ENCODE measurements at places on chromosomes 11 and 22. TPM values are rescaled to one million over a fixed set of nuclear protein-coding genes. Genes with fewer than 3 reads are reported as not detected.

GRCh38 chr11:32775908-32776307, 18.6 kb downstream of the CCDC73 start:
- H3K4me1 ChIP-seq = no peaks in the 10 kb centered on the region

GRCh38 chr11:132685174-132685611, 847.1 kb downstream of the OPCML start:
- H3K27ac ChIP-seq = no peak overlapping the region
- no peaks in the 10 kb centered on the region for H3K36me3 ChIP-seq
- DNase-seq = no peak
- no peak overlapping the region for H3K4me3 ChIP-seq
- no peaks in the 10 kb centered on the region for H3K27me3 ChIP-seq

- peaks cover 31% of the 10 kb centered on the region for H3K4me1 ChIP-seq
- 0 out of 3 replicates have a peak, but pooled peaks cover 6% of the 10 kb centered on the region for H3K36me3 ChIP-seq
- no peak for DNase-seq
Observed at GRCh38 chr11:2402890-2403645, 2.5 kb downstream of the TSSC4 start.

Gene OR6A2
- not detected for total RNA-seq

DNA sequence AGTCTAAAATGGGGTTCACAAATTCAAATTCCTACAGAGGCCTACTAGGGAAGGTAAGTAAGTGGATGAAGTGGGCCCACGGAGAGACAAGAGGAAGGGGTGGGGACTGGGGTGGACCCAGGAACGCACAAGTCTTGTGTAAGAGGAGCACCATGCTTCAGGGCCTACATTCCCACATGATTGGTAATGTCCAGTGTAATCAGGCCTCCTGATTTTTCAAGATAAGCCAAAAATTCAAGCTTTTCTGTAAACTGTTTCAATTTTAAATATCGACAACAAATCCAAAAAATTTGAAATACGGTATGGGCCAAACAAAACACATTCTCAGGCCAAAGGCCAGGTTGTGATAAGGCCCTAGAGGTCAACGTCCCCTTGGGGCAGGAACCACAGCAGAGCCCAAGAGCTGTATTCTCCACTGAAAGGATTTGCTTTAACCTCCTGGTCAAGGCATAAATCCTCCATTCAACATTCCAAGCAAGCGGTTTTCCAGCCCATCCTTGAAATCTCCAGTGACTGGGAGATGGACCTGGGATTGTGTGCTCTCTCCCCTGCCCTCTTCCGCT, 116.4 kb downstream of the TRIM29 start:
- H3K27ac ChIP-seq = no peak overlapping the region
- no peak for DNase-seq
- H3K4me3 ChIP-seq = no peak overlapping the region
- no peaks in the 10 kb centered on the region for H3K36me3 ChIP-seq
- peaks cover 2% of the 10 kb centered on the region for H3K27me3 ChIP-seq
- no peaks in the 10 kb centered on the region for H3K4me1 ChIP-seq

DNA sequence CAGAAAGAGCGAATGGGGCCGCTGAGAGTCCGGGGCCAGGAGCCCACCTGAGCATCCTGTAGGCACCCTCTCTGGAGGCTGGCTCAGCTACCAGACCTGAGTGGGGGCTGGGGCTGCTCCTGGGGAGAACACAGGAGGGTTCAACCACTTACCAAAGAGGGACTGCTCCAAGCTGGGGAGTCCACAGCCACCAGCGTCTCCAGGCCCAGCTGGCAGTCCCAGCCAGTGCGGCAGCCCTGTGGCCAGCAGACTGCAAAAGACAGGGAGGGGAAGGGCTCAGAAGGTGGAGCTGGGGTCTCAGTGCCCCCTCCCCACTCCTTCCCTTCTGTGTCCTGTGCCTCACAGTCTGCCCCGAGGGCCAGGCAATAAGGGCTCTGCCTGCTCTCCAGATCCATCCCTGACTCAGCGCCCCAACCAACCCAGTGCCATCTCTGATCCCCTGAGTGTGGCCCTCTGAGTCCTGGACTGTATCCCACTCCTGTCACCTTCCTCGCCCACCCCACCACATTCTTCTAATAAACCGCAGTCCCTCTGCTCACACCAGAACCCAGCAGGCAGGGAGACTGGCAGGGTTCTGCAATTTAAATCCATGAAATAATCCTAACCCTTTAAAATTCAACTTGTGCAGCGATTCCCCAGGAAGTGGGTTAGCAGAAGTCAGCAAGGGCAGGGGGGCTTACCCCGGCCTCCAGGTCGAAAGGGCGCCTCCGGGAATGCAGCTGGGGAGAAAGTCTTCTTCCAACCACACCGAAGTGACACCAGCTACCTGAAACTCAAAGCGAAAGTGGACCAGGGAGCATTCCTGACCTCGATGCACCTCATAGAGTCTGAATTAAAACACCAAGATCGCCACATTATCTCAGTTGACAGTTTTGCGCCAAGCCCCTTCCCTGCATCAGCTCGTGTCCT, 13.3 kb downstream of the CHST1 start:
- H3K4me3 ChIP-seq = no peak overlapping the region
- no peak overlapping the region for H3K27ac ChIP-seq
- H3K27me3 ChIP-seq = peaks cover 4% of the 10 kb centered on the region
- no peaks in the 10 kb centered on the region for H3K36me3 ChIP-seq
- DNase-seq = no peak

DNA sequence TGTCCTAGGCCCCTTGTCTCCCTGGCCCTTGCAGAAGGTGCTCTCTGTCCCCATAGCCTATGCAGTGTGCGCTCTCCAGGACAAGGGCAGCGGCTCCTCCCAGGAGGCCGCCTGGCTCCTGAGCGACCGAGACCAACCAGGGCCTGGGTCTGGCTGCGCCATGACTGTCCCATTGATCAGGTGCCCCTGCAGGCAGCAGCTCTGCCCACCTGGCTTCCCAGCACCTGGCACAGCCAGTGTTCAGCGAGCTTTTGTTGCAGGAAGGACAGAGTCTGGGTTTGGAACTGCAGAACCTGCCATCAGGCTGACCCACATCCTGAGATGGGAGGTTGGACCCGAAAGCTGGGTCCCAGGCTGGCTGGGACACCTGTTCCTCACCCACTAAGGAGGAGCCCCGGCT, 1001.1 kb downstream of the BRD1 start:
- no peak for DNase-seq
- H3K4me3 ChIP-seq = no peak overlapping the region

GRCh38 chr11:75272391-75272790, 31.8 kb downstream of the TPBGL start:
- no peak overlapping the region for H3K27ac ChIP-seq
- peaks cover 43% of the 10 kb centered on the region for H3K36me3 ChIP-seq
- DNase-seq = no peak
- H3K4me1 ChIP-seq = no peaks in the 10 kb centered on the region
- H3K27me3 ChIP-seq = no peaks in the 10 kb centered on the region
- no peak overlapping the region for H3K4me3 ChIP-seq

- no peak overlapping the region for H3K4me3 ChIP-seq
- H3K27ac ChIP-seq = no peak overlapping the region
- no peaks in the 10 kb centered on the region for H3K27me3 ChIP-seq
- no peak for DNase-seq
- no peaks in the 10 kb centered on the region for H3K36me3 ChIP-seq
Observed at GRCh38 chr22:27438271-27438980, 363.1 kb downstream of the MN1 start.

DNA sequence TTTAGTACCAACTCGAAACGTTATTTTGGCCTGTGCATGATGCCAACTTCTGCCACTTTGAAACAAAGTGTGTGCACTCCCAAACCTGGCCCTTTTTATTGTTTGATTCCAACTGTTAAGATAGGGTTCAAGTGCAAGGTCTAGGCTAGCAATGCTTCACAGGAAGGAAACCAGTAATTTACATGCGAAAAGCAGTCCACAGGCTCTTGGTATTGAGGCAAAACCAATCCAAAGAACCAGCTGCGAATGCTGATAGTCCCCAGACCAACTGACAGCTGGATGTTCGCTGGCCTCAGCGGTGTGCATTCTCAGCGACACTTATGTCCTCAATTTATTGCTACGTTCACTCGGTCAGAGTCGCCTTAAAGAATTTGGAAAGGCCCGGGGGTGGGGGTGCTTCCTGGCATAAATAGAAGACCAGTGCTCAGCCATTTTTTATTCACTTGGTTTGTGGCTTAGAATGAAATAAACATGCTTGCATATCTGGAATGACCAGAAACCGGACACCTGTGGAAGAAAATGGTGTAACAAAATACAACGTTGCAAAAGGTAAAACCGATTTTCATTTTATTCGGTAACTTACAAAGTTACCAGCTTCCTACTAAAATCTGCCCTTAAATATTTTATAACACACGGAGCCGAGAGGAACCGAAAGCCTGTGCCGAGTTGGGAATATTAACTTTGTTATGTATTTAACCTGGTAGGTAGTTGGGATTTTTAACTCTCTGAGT, 1.6 kb downstream of the CPT1A start:
- peak overlapping the region; percentile 61 for H3K4me3 ChIP-seq
- no peaks in the 10 kb centered on the region for H3K36me3 ChIP-seq
- no peaks in the 10 kb centered on the region for H3K27me3 ChIP-seq
- H3K4me1 ChIP-seq = peaks cover 88% of the 10 kb centered on the region
- H3K27ac ChIP-seq = peak overlapping the region; percentile 78

Gene RTL10
- 17.6 TPM for total RNA-seq

GRCh38 chr22:45877036-45877380, 100.0 kb downstream of the WNT7B start:
- H3K4me1 ChIP-seq = 0 out of 2 replicates have a peak, but pooled peaks cover 8% of the 10 kb centered on the region
- H3K27me3 ChIP-seq = peaks cover 13% of the 10 kb centered on the region
- no peak overlapping the region for H3K4me3 ChIP-seq
- no peak overlapping the region for H3K27ac ChIP-seq

DNA sequence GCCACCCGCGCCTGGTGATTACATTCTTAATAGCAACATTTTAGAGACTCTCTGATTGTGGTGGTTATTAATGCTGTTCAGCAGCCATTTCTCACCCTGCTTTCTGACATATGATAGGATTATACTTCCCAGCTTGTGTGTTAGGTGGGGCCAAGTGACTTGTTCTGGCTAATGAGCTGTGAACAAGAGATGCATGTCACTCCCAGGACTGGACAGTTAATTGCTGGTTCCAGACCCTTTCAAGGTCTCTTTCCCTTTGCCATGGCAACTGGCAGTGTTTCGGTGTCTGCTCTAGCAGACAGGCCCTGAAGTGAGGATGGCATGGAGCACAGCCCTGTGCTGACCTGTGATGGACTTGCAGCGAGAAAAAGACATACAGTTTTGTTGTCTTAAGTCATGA, 8.9 kb upstream of the PTPRJ start:
- H3K36me3 ChIP-seq = no peaks in the 10 kb centered on the region
- H3K4me3 ChIP-seq = no peak overlapping the region
- H3K4me1 ChIP-seq = no peaks in the 10 kb centered on the region
- DNase-seq = no peak
- H3K27ac ChIP-seq = no peak overlapping the region

DNA sequence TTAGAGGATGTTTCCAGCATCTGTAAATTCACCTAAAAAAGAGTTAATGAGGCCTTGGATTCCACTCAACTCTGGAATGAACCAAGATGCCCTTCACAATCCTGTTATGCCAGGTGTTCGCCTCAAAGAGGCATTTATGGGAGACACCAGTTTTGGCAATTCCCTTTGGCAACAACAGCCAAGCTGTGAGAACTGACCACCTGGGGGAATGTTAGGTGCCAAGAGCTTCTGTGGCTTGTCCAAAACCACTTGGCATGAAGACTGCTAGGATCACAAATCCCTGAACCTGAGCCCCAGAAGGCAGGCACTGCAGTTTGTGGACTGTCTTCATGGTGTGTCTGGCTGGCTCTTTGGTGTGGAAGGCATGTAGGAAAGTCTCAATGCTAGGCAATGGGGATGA, 164.4 kb upstream of the BDNF start:
- no peak for DNase-seq
- peaks cover 5% of the 10 kb centered on the region for H3K27me3 ChIP-seq
- H3K4me1 ChIP-seq = no peaks in the 10 kb centered on the region
- no peak overlapping the region for H3K27ac ChIP-seq
- no peaks in the 10 kb centered on the region for H3K36me3 ChIP-seq
- H3K4me3 ChIP-seq = no peak overlapping the region

DNA sequence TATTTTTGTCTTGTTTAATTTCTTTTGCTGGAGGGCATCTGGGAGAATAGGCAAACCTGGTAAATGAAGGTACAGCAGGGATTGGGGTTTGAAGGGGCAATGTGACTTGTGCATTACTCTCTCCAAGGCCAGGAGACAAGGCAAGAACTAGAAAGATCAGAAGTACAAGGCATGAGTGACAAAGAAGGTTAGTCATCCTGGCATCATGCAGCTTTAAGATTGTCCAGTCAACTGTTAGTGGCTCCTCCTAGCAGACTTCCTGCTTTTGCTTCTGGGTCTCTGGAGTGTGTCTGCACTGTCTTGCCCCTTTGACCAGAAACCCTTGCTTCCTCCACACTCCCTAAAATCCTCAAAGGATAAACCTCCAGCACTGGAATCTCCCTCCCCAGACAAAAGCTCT, 27.2 kb upstream of the GLYATL1 start:
- no peaks in the 10 kb centered on the region for H3K4me1 ChIP-seq
- DNase-seq = no peak
- no peak overlapping the region for H3K4me3 ChIP-seq
- no peaks in the 10 kb centered on the region for H3K36me3 ChIP-seq
- H3K27me3 ChIP-seq = no peaks in the 10 kb centered on the region

Gene PELI3
- 2.5 TPM for total RNA-seq

DNA sequence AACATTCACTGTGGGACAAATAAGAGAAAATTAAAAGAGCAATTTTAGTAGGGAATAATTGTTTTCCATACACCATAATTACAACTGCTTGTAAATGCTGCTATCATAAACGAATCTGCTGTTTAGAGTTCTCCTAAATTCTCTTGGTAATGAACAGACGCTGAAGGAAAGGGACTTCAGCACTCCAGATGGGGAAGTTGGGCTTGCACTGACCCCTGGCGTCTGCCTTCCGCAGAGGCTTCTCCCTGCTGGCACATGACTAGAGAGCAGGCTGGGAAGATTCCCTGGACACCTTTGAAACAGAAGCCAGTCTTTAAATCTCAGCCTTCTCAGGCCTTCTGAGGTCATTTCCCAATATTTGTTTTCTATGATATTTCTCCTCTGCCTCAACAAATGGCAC, 84.1 kb downstream of the NXPE2 start:
- H3K4me3 ChIP-seq = no peak overlapping the region
- peak; percentile 26 for DNase-seq
- H3K36me3 ChIP-seq = no peaks in the 10 kb centered on the region
- H3K27me3 ChIP-seq = no peaks in the 10 kb centered on the region

DNA sequence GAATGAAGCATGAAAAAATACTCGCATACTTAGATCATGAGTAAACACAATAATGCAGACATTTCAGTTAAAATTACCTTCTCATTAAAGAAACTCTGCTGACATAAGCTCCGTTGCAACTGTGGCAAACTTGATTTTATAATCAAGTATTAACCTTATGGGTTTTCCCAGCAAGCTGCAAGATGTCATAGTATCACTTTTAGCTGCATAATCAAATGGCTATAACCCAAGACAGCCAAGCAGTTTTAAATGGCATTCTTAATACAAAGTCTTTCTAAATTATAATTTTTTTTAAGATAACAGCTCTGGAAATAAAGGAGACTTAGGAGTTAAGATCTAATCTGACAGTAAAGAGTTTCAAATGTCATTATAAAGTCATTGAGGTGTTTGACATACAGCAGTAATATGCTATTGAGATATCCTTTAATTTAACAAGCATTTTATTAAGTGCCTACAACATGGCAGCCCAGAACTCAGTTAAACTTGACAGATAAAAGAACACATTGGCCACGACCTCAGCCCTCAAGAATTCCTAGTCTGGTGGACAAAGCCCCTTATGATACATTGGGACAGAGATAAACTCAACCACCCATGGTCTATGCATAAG, 163.1 kb upstream of the FAT3 start:
- no peaks in the 10 kb centered on the region for H3K27me3 ChIP-seq
- H3K27ac ChIP-seq = no peak overlapping the region
- H3K4me1 ChIP-seq = no peaks in the 10 kb centered on the region
- H3K36me3 ChIP-seq = no peaks in the 10 kb centered on the region

GRCh38 chr11:21556926-21557325, 636.0 kb upstream of the ANO5 start:
- no peaks in the 10 kb centered on the region for H3K36me3 ChIP-seq
- no peak overlapping the region for H3K4me3 ChIP-seq
- no peaks in the 10 kb centered on the region for H3K27me3 ChIP-seq
- DNase-seq = no peak

Gene MUC15
- total RNA-seq = 2.8 TPM

Data from HepG2 (cell line).